Skeletal muscle cell (primary cell): ENCODE measurements at places on chromosomes 3 and 15.

DNA sequence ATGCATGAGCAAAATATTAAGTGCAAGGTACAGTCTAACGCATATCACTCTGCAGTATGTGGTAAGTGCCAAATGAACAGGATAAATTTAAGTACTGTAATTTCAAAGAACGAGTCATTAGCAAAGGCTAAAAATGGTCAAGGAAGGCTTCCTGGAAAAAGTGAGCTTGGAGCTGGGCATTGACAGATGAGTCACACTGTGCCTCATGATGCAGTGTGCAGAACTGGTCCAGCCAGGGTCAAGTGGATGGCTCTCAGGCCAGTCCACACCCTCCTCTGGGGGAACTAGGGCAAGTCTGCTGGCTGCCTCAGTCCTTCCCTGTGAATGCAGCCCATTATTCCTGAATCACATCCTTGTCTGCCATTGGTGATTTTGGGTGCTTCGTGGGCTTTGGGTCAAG lies 76.3 kb downstream of the CACNA1D start:
- DNase-seq = peak; percentile 13

DNA sequence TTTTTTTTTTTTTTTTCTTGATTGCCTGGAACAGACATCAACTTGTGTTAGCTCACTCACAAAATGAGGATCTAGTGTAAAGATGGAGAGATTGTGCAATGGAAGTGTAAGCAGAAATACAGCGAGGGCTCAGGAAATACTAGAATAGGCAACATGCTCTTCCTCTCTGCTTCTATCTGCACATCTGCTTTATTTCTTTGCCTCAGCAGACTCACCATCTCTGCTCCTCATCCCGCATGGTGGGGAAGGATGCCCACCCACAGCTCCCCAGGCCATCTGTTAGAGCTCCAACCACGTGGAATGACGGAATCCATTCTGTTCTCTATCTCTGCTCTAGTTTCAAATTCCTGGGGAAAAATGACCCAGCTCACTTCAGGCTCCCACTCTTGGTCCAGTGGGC lies 128.0 kb upstream of the ADAMTS9 start:
- no peak for DNase-seq

DNA sequence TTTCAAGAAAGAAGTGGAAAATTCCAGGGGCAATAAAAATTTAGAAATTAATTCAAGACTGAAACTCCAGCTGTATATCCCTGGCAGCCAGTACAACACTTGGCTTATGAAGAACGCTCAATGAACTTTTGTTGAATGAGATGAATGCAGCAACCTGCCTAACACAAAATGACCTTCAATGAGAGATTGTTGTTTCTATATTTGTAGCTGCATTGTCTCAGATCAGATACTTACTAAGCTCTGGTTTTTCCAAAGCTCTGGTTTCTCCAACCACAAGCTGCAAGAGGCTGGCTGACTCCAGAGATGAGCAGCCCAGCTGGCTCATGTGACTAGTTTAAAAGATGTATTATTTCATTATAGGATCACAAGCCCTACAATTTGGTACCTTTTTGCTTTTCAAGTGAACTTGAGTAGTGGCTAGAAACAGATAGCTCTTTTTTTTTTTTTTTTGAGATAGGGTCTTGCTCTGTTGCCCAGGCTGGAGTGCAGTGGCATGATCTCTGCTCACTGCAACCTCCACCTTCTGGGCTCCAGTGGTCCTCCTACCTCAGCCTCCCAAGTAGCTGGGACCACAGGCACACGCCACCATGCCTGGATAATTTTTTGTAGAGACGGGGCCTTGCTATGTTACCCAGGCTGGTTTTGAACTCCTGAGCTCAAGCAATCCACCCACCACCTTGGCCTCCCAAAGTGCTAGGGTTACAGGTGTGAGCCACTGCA lies 57.4 kb downstream of the UMPS start:
- DNase-seq = no peak

DNA sequence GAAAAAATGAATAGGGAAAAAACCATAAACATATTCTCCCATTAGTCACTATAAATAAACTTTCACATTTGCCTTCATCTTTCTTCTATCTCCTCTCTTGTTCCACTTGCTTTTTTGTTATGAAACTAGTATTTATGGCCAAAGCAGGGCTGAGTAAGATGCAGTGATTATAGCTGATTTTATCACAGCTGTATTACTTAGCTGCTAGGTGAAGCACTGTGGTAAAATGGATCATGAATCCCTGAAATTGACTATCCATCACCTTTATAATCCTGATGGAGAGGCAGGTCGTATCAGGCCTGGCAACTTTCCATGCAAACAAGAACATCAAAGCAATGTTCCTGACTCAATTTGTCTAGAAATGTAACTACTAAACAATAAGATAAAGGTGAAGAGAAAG lies 471.6 kb downstream of the TUSC7 start:
- DNase-seq = no peak

- DNase-seq = no peak
Observed at GRCh38 chr3:4979428-4980228, at the start of gene BHLHE40. TSS of gene BHLHE40 (plus strand) at chr3:4979437. CDS start at chr3:4979719, 282 bp downstream.

- no peak for DNase-seq
Observed at GRCh38 chr15:96514607-96515285, 184.2 kb downstream of the NR2F2 start.

- DNase-seq = no peak
Observed at GRCh38 chr3:141411251-141411771, 43.0 kb downstream of the ZBTB38 start.

- no peak for DNase-seq
Observed at GRCh38 chr3:80733522-80734176, 965.9 kb upstream of the ROBO1 start.

DNA sequence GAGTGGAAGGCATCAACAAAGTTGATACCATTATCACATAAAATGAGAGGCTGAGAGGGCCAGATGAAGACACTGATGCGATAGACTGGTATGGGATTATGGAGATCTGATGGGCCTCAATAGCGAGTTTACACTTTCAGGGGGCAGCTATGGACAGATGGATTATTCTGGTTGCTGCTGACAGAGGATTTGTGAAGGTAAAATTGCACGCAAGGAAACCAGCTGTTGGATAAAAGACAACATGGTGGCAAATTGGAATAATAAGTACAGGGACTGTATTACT lies 203.9 kb downstream of the MBNL1 start:
- DNase-seq = no peak

- no peak for DNase-seq
Observed at GRCh38 chr3:38647217-38647970, 2.1 kb downstream of the SCN5A start.

DNA sequence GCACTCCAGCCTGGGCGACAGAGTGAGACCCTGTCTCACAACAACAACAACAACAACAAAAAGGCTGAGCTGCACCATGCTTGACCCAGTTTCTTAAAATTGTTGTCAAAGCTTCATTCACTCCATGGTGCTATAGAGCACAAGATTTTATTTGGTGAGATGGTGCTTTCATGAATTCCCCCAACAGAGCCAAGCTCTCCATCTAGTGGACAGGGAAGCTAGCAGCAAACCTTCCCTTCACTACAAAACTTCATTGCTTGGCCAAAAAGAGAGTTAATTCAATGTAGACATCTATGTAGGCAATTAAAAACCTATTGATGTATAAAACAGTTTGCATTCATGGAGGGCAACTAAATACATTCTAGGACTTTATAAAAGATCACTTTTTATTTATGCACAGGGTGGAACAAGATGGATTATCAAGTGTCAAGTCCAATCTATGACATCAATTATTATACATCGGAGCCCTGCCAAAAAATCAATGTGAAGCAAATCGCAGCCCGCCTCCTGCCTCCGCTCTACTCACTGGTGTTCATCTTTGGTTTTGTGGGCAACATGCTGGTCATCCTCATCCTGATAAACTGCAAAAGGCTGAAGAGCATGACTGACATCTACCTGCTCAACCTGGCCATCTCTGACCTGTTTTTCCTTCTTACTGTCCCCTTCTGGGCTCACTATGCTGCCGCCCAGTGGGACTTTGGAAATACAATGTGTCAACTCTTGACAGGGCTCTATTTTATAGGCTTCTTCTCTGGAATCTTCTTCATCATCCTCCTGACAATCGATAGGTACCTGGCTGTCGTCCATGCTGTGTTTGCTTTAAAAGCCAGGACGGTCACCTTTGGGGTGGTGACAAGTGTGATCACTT lies 2.0 kb downstream of the CCR5 start:
- DNase-seq = no peak

DNA sequence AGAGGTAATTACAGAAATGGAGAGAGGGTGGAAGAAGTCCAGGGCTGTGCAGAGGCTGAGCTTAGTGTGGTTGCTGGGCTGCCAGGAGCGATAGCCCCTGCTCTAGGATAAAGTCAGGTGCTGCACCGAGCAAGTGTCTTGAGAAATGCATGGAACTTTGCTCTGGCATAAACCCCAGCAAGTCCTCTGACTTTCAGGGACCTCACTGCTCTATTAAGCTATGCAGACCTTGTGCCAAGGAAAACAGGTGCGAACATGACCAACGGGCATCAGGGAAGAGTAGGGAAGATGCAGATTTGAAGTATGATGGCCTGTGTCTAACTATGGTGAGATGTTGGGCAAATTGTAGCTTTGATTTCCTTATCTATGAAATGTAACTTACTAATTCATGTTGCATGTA lies 416.8 kb downstream of the NR2F2 start:
- DNase-seq = no peak

GRCh38 chr3:46282041-46282440 lies 39.8 kb downstream of the CCR3 start:
- no peak for DNase-seq

- peak; percentile 100 for DNase-seq
Observed at GRCh38 chr3:149180057-149180573, 41.5 kb downstream of the CP start.

GRCh38 chr15:91302588-91303439 lies 202.8 kb downstream of the SV2B start:
- DNase-seq = peak; percentile 24

- no peak for DNase-seq
Observed at GRCh38 chr3:94359996-94360395, 297.1 kb downstream of the NSUN3 start.

DNA sequence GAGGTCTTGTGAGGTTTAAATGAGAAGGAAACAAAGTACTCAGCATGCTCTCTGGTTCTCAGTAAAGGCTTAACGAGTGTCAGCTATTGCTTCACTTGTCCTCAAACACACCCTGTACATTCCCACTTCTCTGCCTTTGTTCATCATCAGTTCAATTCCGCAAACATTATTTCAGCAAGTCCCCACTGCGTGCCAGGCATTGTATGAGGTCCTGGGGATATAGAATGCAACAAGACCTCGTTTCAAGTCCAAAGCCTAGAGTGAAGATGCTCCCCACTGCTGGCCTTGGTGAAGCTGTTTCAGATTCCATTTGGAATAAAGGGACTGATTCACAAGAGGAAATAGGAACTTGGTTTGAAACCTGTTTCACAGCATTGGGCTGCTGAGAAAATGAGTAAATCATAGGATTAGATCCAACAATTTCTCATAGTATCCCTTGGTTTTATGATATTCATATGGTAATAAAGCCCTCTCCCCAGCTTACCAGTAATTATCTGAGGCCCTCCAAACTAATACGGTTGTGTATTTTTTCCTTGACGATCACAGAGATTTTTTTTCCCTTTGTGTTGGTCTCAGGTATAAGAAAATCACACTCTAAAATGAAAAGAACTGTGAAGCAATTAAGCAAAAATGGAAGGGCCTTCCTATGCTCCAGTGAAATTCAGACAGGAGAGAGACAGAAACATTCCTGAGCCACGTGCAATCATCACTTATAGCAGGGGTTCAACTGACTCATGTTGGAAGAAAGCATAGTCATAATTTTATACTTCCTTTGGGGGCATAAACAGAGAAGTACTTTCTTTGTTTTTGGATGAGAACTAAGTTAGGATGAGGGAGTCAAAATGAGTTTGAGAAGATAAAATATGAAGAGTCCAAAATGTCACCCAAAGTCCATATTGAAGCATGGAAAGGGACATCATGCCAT lies 258.6 kb downstream of the RORA start:
- DNase-seq = no peak

DNA sequence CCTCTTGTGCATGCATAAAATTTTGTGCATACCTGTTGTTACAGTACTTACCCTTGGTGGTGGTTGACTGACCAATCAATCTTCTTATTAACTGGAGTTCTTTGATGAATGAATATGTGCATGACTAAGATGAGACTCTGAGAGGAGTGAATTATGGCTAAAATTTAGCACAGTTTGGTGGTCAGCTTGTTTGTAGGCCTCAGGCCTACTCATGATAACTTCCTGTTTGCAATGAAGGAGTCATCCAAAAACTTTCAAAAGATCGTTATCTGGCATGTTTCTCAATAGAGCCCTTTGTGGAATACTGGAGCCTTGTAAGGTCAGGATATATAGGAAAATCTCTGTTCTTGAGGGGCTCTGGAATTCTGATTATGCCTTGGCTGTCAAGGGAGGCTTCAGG lies 66.5 kb downstream of the LEKR1 start:
- DNase-seq = peak; percentile 2

- no peak for DNase-seq
Observed at GRCh38 chr15:68768321-68768720, 52.4 kb downstream of the ANP32A start.

DNA sequence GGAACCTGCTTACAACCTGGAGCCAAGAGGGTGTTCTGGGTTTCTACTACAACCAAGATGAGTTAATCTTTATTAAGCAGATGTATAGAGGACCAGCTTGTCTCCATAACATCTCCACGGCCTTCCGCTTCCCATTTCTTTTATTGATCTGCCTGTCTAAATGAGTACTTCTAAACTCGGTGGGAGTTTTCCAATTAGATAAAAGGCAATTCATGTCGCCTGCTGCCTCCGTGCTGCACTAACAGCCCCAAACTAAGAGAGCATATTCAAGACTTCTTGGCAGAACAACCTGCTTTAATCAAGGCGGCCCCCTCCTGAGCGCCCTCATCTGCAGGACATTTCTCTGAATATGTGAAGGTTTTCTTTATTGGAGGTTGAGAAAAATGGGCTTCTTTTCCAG lies 270.1 kb downstream of the PDCD6IP start:
- no peak for DNase-seq

DNA sequence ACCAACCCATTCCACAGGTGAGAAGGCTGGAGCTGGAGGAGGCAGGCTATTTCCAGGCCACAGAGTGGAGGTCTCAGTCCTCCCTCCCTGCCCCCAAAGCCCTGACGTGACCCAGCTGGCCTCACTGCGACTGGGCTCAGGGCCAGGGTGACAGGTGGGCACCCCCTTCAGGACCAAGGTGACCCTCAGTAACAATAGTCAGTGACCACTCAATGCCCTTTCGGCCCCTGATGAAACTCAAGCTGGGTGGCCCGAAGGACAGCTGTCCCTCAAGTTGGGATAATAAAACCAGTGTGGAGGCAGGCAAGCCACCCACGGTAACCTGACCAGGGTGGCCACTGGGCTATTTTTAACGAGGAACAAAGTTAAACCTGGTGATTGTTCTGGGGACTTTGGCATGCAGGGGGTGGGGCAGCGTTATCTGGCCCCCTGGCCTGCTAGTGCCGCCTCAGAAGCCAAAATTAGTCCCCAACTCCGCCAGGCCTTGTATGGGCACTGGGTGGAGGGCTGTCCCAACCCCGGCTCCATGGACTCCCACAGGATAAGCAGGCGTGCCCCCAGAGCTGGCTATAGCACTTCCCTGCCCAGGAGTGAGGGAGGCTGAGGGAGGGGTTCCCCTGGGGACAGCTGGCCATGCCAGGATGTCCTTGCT lies 1.1 kb downstream of the TNNC1 start:
- DNase-seq = no peak
